Naive B cell (primary cell): ENCODE measurements at places on chromosomes 16 and 17.
A peak's percentile ranks its signal among the peaks of the same experiment; 100 is the strongest.

DNA sequence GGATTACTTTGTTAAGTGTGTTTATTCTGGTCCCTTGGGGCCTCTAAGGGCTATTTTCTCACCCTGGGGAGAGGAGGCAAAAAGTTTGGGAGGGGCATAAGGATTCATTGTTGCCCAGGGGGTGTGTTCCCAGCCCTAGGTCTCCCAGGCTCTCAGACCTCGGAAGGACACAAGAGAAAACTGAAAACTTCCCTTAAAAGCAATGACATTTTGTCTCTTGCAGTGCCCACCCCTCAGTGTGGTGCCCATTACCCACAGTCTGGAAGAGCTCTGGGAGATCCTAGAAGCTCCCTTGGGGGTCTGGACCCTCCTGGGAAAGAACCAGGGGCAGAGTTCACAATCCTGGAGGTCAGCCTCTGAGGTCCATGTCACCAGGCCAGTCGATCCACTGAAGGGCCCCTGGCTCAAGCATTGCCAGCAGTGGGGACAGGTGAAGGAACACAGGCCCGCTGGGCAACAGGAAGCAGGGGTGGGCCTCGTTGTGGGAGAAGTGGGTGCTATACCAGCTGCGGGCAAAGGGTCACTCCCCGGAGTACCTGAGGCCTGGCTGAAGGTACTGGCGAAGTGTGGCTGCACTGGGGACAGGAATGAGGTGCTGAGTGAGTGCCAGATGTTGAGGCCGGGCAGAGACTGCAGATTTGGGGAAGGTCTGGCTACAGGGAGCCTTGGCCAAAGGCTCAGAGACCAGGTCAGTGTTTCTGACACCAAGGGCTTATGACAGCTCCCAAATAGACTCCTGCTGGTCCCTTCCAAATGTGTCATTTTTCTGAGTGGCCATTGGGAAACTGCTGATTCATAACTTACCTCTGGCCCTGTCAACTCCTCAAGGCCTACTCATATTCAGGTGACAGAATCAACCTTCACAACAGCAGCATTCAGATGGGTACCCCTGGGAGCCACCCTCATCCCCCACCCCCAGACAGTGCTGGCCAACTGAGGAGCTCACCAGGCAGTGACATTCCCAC lies 4.6 kb upstream of the ZNF747 start:
- DNase-seq = no peak

GRCh38 chr17:2852221-2852620 lies 56.0 kb downstream of the RAP1GAP2 start:
- DNase-seq = no peak

DNA sequence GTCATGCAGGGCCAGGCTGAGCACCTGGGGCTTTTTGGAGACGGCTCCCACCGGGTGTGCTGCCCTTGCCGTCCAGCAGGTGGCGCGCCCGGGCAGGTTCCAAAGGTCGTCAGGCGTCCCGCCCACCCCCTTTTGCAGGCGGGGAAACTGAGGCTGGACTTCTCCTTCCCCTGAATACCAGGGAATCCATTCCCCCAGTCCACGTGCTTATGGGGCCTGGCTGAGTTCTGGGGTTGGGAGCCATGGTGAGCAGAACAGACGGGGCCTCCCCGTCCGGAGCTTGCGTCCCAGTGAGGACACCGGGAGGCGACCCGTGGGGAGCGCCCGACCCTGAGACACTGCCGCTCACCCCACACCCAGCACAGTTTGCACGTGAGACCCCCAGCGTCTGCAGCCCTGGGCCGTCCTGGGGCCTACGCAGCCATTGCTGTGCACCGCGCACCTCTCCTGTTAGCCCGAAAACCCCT lies 51.8 kb upstream of the JPH3 start:
- peak; percentile 31 for DNase-seq

DNA sequence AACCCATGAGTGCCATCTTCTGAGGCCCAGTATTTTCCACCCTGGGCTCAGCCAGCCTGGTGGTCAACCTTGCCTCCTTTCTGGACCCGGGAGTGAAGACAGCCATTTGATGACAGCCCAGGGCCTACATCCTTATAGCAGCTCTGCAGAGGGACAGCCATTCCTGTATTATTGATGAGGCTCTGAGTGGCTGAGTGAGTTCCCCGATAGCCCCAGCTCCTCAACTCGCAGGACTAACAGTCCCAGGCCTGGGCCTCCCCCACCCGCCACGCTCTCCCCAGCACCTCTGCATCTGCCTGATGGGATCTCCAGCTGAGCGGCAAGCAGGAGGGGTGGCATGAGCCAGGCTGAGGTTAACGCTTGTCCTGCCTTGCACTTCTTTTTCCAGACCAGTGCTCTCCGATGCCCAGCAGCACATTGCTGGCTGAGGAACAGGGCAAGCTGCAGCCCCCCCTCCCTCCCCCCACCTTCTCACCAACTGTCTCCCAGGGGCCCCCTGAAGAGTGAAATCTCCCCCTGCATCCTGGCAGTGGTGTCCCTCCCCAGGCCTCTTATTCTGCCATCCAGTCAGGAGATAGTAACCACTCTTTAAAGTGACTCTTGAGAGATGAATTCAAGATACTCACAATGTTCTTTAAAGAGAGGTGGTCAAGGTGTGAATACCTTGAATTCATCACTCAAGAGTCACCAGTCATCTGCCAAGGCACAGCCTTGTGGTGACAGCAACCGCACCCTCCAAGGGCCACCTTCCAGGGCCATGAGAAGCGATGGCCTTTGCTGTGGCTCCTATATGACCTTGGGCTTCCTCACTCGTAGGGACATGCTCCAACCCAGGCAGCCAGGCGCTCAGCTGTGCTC lies 23.5 kb downstream of the CACNG5 start:
- no peak for DNase-seq

- no peak for DNase-seq
Observed at GRCh38 chr17:3724378-3725077, 825 bp downstream of the HASPIN start.

DNA sequence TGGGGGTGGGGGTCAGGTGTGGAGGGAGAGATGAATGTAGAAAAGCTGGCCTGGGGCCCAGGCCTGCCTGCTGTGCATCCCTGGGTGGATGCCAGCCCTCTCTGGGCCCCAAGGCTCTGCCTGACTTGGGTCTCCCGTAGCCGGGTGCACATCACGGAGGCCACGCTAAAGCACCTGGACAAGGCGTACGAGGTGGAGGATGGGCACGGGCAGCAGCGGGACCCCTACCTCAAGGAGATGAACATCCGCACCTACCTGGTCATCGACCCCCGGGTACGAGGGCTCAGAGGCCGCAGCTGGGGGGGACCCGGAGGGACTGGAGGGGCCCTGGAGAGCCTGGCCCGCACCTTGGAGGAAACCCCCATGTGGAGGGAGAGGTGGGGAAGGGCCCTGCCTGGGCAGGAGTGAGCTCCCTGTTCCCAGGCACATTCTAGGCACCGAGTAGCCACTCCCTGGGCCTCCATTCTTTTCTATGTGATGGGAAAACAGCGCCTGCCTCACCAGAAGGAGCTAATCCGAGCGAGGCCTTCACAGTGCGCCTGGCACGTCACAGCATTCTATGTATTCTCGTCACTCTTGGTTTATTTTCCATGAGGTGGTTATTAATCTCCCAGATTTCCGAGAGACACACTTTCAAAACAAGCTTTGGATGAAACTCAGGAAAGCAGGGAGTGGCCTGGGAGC lies 34.7 kb downstream of the ADCY7 start:
- DNase-seq = no peak

- no peak for DNase-seq
Observed at GRCh38 chr17:61007980-61008379, 330.3 kb downstream of the BCAS3 start.

DNA sequence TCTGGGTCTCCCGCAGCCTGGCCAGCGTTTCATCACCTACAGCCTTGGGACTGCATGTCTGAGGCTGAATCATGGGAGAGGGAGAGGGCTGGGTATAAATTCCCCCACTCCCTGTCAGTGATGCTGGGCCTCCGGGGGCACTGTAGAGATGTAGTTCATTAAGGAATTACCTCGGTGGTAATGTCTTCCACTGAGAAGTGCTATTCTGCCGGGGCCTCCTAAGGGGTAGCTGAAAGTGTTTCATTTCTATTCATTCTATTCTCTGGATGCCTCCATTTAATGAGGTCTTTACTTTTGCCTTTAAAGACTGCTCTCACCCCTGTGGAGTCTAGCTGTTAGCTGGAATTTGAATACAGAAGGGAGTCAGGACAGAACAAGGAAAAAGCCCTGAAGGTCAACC lies 116.4 kb upstream of the HS3ST4 start:
- no peak for DNase-seq

GRCh38 chr16:51753467-51754127 lies 602.5 kb upstream of the SALL1 start:
- DNase-seq = no peak

DNA sequence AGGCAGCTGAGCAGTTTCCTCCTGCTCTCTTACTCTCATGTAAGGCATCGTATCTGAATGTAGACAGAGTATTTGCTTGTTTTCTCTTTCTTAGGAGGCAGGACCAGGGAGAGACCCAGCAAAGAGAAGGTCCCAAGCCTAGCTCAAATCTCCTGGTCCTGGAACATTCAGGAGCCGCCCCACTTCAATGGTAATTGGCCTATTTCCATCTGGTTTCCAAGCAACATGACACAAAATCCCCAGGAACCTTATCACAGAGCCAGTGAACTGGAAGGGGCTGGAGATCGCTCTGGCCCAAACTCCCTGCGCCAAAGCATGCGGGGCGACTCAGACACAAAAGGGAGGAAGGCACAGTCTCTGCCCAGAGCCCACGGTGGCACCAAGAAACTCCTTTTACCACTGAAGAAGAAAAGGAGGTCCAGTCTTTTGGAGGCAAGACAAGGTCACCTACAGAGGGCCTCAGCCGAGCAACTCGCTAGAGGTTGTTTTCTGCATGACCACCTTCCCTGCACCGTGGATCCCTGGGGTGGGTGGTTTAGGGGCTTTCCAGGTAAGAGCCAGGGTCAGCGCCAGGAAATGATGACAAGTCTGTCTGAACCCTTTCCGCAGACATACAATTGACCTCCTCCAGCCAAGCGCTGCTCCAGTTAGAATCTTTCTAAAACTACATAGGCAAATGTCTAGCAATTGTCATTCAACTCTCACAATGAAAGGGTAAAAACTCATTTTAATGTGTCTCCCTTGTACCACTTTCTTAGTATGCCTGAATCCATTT lies 394.7 kb downstream of the SOX9 start:
- DNase-seq = no peak

- no peak for DNase-seq
Observed at GRCh38 chr16:53482123-53482522, 20.9 kb downstream of the AKTIP start.

GRCh38 chr16:64656471-64656870 lies 465.4 kb downstream of the CDH11 start:
- no peak for DNase-seq

DNA sequence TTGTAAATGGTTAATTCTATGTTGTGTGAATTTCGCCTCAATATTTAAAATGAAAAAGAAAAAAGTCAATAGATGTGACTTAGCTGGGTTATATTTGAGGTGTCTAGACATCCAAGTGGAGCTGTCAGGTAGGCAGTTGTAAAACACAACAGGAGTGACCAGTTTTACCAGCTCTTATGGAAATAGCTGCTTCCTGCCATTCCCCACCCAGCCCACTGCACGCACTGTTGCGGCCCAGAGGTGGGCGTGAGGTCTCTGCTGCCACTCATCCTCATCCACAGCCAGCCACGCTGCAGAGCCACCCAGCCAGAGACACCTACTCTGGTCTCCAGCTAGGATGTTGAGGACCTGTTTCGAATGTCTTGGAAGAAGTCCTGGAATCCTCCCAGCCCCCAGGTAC lies 3.4 kb upstream of the CARD14 start:
- DNase-seq = no peak

- no peak for DNase-seq
Observed at GRCh38 chr17:58913971-58914769, 158.5 kb downstream of the PPM1E start.

DNA sequence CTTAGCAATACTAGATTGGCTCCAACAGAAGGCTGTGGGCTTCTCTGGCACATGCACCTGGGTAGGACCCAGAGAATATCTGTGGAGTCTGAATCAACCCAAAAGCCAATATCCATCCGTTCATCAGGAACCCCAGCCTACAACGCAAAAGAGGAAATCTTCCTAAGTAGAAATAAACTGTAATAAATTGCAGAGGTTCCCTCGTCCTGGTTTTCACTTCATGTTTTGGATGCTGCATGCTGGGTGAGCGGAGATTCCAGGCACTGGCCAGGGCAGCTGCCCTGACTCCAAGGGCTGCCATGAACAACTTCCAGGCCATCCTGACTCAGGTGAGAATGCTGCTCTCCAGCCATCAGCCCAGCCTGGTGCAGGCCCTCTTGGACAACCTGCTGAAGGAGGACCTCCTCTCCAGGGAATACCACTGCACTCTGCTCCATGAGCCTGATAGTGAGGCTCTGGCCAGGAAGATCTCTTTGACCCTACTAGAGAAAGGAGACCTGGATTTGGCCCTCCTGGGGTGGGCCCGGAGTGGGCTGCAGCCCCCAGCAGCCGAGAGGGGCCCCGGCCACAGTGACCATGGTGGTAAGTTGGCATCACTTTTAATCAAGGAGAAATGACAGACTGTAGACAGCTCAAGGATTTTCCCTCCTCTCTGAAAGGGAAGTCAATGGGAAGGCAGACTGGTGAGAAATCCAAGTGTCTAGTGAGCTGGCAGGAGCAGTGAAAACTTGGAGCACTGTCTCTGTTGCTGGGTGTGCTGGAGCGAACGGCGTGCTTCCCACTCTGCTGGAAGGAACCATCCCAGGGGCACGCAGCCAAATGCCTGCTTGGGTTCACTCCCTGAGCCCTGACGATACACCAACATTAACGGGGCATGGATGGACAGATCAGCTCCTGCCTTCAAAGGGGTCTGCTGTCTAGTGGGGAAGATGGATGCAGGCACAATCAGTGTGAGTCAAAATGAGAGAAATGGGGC lies 10.7 kb upstream of the CIITA start:
- no peak for DNase-seq

- DNase-seq = no peak
Observed at GRCh38 chr17:72463287-72464102, 342.7 kb downstream of the SOX9 start.

DNA sequence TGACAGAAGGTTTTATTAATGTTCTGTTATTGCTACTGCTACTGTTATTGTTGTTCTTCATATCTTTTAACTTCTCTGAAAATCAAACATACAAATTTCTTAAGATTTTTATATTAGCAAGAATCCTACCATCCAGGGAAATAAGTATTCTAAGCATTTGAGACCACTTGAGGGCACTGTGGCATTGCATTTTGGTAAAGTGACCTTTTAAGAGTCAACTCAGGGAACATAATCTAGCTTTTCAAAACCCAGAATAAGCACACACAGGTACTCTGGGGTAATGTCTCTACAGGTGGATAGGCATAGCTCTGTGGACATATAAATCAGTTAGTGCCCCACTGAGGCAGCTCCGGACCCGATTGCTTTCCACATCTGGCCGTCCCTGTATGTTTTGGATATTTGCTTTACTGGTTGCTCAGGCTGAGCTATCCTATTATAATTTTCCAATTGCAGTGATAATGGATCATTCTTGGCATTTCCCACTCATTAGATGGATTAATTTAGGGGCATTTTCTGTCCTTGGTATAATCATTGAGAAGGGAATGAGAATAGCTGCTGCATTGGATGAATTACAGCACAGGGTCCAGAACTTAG lies 1425.1 kb upstream of the CDH8 start:
- no peak for DNase-seq

DNA sequence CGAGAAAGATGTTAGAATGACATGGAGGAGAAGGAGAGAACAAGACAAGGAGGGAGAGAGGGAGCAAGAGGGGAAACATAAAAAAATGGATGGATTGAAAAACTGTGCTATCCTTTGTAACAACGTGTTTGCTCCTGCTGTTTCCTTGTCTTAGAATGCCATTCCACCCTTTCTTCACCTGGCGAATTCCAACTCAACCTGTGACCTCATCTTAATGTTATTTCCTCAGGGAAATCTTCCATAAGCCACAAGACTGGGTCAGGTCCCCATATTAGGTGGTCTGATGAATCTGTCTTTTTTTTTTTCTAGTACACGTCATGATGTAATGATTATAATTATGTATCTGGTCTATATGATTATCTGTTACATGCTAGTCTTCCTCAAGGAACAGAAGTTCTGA lies 195.0 kb upstream of the MAF start:
- no peak for DNase-seq
